ENCODE measurements at places on chromosomes 5 and 9.

- DNase-seq, result no peak
Measured at GRCh38 chr5:174623433-174624019, 100.9 kb upstream of the MSX2 start.

DNA sequence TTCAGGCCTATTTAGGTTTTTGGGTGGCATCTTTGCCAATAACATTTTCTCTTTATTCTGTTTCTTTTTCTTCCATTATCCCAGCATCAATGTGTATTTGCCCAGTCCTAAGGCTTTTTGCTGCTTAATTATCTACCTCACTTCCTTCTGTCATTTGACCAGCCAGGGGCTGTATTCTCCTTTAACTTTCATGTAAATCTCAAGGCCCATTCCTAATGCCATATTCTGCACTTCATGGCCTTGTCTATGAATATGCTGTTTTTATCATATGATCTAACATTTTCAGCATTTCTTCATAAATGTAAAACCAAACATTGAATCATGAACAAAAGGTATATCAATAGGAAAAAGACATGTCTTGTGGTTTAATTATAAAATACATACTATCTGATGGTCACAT lies 108.7 kb downstream of the SSBP2 start:
- DNase-seq, result no peak

DNA sequence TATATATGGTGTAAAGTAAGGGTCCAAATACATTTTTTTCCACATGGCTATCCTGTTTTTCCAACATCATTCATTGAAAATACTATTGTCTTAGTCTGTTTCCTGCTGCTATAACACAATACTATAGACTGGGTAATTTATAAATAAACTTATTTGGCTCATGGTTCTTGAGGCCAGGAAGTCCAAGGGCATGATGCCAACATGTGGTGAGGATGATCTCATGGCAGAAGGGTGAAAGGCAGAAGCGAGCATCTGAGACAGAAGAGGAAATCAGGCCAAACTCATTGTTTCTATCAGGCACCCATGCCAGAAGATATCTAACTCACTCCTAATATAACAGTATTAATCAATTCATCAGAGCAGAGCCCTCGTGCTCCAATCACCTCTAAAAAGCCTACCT lies 42.6 kb downstream of the ANKRD55 start:
- DNase-seq, result no peak

GRCh38 chr9:126448136-126448535 lies 121.5 kb downstream of the MVB12B start:
- no peak for DNase-seq

GRCh38 chr9:123246534-123246933 lies 21.9 kb downstream of the STRBP start:
- DNase-seq, result no peak

DNA sequence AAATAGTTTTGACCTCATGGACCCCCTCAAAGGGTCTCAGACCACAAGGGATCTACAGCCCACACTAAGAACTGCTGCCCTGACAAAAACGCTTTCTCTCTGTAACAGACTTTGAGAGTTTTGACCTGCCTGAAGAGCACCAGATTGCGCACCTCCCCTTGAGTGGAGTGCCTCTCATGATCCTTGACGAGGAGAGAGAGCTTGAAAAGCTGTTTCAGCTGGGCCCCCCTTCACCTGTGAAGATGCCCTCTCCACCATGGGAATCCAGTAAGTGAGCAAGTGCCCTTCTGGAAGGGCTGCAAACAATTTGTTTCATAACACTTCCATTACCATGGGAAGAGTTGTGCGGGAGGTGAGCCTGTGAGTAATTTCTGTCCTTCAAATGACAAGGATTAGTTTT lies 6.0 kb downstream of the PTTG1 start:
- no peak for DNase-seq

GRCh38 chr5:170523142-170523551 lies 19.3 kb downstream of the KCNIP1 start:
- DNase-seq, result no peak

DNA sequence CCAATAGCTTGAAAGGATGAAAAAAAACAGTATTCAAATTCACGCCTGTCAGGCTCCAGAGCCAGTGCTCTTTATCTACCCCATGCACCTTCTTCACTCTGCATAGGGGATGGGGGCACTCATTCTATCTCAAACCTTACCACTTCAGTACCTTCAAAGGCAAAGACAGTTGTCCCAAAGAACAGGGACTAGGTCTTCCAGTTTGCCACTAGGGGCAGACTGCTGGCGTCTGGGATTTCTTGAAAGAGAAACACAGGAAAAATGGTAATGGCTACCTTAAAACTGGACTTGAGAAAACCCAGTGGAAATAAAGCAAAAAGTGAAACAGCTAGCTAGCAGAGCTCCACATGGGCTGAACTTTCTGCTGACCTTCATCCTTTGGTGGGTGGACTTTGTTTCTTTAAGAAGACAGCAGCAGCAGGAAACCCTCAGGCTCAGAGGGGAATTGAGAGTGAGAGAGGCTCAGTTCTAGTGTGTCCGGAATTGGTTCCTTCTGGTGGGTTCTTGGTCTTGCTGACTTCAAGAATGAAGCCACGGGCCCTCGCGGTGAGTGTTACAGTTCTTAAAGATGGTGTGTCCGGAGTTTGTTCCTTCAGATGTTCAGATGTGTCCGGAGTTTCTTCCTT lies 41.0 kb upstream of the SLC36A1 start:
- DNase-seq, result no peak

DNA sequence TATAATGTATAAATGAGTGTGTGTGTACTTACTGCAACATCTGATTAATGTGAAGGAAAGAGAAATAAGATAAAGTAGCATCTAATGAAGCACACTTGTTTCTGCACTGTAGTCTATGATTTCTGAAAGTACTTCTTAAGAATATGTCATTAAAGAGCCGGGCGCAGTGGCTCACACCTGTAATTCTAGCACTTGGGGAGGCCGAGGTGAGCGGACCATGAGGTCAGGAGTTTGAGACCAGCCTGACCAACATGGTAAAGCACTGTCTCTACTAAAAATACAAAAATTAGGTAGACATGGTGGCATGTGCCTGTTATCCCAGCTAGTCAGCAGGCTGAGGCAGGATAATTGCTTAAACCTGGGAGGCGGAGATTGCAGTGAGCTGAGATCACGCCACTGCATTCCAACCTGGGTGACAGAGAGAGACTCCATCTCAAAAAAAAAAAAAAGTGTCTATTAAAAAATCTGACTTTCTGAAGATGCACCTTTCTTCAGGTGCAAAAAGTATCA lies 556.9 kb downstream of the PTPRD start:
- no peak for DNase-seq

Measured in left lobe of liver (tissue), 2 donors.